ENCODE measurements at places on chromosomes 7 and 10. TPM values are rescaled to one million over a fixed set of nuclear protein-coding genes. Genes with fewer than 3 reads are reported as not detected.

The FOXI2 gene
- 0.21 TPM for total RNA-seq

DNA sequence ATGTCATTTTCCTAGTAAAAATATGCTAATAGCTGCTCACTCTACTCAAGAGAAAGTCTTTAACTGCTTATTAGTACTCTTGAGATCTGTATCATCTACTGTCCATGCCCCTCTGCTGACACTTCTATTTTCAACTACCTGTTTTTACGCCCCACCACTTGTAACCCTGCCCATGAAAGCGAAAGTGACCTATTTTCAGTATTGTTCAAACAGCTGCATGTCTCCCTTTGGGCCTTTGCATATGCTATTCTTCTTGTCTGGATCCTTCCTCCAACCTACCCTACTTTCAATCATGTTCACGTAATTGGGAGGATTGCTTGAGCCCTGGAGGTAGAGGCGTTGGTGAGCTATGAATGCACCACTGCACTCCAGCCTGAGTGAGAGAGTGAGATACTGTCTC, 1481.3 kb downstream of the GATA3 start:
- no peak for DNase-seq

The SYNPO2L gene
- total RNA-seq = not detected

GRCh38 chr7:117716707-117717299, 156.4 kb downstream of the CTTNBP2 start:
- peak; percentile 94 for DNase-seq

The RASA4B gene
- total RNA-seq = 7.6 TPM

The SLC13A1 gene
- not detected for total RNA-seq

DNA sequence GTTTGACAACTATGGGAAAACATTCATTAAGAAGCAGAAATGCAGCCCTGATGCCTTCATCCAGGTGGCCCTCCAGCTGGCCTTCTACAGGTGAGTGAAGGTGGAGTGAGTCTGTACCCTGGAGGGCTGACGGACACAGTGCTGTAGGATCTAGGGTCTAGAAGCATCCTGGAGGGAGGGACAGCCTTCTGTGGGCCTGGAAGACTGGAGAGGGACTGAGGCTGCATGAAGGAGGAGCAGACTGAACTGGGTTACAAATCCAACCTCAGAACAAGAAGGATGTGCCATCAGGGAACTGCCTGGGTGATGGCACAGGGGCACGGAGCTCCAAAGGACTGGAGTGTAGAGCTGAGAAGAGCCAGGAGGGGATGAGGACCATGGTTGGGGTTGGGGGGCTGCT, 27.5 kb upstream of the C10orf53 start:
- no peak for DNase-seq

DNA sequence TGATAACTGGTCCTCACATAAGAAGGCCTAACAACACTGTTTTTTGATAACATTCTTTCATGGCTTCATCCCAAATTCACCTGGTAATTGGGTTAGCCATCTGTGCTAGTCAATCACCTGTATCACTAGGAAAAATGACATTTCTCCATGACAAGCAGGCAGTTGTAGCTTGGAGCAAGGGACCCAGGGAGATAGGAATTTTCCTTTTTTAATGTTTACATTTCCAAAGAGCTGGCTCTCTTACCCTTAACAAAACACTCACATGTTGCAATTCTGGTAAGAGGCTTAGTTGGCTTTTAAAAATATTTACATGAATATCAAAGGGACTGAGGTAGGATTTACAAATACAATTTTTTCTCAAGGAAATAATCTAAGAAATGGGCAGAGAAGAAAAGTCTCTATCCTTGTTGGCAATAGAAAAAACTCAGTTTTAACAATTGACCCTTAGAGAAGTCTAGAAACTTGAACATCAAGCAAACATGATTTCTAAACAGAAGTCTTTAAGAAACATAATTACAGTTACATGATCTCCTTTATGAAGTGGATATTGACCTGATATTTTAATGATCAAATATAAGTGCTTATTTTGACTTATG, 16.1 kb upstream of the AKR1C1 start:
- DNase-seq = no peak

DNA sequence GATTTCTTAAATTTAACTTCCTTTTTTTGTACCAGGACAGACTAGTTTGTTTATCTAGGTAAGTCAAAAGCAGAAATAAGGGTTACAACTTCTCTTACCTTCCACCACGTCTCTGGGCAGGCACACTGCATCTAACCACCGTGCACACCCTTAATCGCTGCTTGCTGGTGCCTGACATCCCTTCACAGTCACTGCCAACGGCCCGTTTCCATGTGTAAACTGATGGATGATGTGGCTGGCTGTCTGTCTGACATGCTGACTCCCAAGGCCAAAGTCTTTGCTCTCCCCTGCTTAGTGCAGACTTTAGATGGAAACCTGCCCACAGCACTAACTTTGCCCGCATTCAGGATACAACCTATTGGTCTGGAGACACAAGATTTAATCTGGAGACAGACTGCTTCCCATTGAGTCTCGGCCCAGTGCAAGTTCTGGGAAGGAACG, 1.1 kb downstream of the TMEM273 start:
- DNase-seq = no peak

- DNase-seq = peak; percentile 69
Measured at GRCh38 chr7:99137411-99138180, 6.3 kb downstream of the SMURF1 start.

DNA sequence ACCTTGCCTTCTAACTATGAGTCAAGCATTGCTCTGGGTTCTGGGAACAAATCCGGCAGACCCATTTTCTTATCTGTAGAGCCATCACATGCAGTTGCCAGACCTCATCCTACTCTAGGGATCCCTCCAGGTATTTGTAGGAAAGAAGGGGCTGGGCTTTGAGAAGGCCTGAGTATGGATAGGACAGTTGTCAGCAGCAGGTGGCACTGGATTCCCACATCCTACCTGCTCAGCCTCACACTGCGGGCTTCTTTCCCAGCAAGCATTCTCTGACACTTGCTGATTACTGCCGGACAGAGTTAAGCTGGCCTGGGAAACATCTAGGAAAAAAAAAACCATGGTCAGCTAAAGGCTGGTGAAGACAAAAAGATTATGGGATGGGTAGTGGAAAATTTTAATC, 224.1 kb downstream of the CCSER2 start:
- DNase-seq = no peak

GRCh38 chr7:16204953-16205352, 216.4 kb downstream of the CRPPA start:
- no peak for DNase-seq

GRCh38 chr7:32506266-32507054, 11.2 kb downstream of the AVL9 start:
- DNase-seq = peak; percentile 85

The RBP3 gene
- total RNA-seq = not detected

GRCh38 chr10:97274828-97275227, 17.6 kb downstream of the ARHGAP19 start:
- no peak for DNase-seq

The MKI67 gene
- 5.1 TPM for total RNA-seq

The PTPRE gene
- 10.3 TPM for total RNA-seq

DNA sequence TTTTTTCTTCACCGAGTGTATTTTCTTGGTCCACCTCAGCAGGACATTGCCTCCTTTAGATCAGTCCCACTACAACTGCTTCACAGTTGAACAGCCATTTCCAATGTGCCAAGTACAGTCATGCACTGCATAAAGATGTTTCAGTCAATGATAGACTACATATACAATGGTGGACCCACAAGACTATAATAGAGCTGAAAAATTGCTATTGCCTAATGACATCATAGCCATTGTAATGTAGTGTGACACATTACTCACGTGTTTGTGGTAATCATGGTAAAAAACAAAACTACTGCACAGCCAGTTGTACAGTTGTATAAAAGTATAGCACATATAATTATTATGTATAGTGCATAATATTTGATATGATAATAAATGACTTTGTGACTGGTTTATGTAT, 113.8 kb upstream of the HPS1 start:
- DNase-seq = no peak

GRCh38 chr10:128069351-128070051, 56.7 kb downstream of the MKI67 start:
- no peak for DNase-seq

The CEP41 gene
- total RNA-seq = 27.8 TPM

- DNase-seq = no peak
Measured at GRCh38 chr10:123787566-123787965, 104.0 kb downstream of the CPXM2 start.

GRCh38 chr10:115022733-115023132, 70.4 kb upstream of the ATRNL1 start:
- DNase-seq = no peak

The ZNF22 gene
- 21.6 TPM for total RNA-seq

The ELN gene
- not detected for total RNA-seq

DNA sequence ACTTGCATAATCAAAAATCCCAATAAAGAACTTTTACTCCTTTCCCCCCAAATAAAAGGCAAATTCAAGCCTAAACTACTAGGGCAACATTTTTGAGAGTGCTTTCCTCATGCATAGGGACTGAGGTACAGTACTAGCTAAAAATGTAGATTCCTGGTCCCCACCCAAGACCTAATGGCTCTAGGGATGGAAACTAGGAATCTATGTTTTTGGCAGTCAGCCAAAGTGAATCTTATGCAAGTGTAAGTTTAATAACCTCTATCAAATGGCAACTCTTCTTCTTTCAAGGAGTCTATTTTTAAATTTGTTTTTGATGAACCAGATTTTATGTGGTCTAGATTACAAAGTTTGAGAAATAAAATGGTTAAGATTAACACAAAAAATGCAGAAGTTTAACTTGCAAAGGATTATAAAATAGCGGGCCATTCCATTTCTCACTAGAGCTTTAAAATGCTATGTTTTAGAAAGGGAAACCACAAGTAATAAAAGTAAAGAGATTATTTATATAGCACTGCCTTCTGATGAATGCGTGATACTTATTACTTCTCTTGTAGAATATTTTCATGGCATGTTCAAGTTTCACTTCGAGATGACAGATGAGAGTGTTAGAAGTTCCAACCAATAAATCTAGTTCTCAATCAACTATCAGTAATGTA, 70.4 kb upstream of the MDFIC start:
- DNase-seq = no peak

DNA sequence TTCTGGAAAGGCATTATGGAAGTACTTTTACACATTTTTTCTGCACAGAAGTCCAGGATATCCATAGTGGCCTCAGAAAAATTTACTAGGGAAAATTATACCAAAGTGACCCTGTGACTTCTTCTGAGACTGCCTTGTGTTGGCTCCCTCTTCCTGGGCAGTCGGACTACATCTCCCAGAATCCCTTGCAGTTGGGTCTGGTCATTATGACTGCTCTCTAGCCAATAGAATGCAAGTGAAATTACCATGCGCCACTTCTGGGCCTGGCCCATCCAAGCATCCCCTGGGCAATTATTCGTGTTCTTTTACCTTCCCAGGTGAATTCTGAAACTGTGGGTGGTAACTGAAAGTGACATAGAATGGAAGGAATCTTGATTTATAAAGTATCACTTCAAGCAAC, 430.9 kb downstream of the ACTR3B start:
- no peak for DNase-seq

The TLX1 gene
- not detected for total RNA-seq

The COL26A1 gene
- total RNA-seq = 0.21 TPM

The BAMBI gene
- total RNA-seq = 34.6 TPM

DNA sequence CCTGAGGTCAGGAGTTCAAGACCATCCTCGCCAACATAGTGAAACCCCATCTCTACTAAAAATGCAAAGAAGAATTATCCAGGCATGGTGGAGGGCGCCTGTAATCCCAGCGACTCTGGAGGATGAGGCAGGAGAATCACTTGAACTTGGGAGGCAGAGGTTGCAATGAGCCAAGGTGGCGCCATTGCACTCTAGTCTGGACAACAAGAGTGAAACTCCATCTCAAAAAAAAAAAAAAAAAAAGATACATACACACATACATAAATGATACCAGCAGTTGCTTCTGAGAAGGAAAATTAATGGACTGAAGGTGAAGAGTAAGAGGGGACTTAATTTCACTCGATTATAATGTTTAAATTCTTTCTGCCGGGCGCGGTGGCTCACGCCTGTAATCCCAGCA, 40.2 kb upstream of the PAX2 start:
- no peak for DNase-seq

The SMO gene
- total RNA-seq = 20.1 TPM

DNA sequence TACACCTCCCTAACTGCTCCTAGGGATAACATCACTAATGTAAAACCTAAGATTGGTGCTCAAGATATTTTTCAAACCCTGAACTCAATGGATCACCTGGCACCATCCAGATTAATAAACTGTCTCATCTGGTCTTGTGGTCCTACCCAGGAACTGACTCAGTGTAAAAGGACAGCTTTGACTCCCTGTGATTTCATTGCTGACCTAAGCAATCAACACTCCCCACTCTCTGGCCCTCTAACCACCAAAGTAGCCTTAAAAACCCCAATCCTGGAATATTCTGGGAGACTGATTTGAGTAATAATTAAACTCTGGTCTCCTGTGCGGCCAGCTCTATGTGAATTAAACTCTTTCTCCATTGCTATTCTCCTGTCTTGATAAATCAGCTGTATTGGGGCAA, 6.2 kb upstream of the USP54 start:
- DNase-seq = peak; percentile 80

GRCh38 chr10:26269754-26270153, 53.2 kb downstream of the GAD2 start:
- DNase-seq = peak; percentile 10

The TRA2A gene
- 36.9 TPM for total RNA-seq

GRCh38 chr10:78614267-78614666, 454.5 kb upstream of the ZMIZ1 start:
- DNase-seq = no peak

DNA sequence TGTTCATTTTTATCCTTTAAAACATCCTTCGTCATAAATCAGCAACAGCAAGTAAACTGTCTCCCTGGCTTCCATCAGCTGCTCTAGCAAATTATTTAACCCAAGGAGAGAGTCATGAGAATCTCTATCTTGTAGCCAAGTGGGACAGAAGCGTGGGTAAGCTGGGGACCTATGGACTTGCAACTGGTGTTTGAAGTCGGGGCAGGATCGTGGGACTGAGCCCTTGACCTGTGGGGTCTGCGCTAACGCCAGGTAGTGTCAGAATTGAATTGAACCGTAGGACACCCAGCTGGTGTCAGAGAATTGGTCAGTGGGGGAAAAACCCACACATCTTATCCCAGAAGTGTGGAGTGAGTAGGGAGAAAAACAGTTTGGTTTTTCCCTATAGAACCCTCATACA, 13.4 kb downstream of the AIFM2 start:
- no peak for DNase-seq
